Pancreas (tissue), 10 donors: ENCODE measurements at places on chromosomes 3 and 15.

DNA sequence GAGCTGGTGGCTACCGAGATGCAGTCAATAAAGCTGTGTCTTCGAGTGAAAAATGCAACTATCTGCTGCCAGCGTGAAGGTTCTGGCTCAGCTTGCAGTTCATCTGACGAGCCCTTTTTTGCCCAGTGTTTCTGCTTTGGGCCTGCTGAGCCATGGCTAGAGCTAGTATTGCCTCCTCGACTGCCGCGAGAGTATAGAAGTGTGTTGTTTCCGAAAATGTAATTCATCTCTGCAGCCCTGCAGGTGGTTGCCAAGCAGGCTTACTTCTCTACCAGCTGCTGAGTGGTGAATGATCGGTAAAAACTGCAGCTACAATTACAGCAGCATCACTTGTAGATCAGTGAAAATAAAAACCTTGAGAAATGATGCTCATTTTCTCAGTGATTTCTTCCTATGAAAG lies 114.8 kb downstream of the DLG1 start:
- no peak for DNase-seq

GRCh38 chr3:111610189-111610588 lies 15.0 kb upstream of the ZBED2 start:
- DNase-seq = no peak

DNA sequence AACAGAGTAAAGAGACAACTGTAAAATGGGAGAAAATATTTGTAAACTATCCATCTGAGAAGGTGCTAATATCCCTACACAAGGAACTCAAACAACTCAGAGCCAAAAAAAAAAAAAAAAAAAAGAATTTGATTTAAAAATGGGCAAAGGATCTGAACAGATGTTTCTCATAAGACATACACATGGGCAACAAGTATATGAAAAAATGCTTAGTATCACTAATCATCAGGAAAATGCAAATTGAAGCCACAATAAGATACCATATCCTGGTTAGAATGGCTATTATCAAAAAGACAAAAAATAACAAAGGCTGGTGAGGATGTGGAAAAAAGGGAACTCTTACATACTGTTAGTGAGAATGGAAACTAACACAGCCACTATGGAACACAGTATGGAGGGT lies 36.2 kb downstream of the TXNRD3 start:
- no peak for DNase-seq

DNA sequence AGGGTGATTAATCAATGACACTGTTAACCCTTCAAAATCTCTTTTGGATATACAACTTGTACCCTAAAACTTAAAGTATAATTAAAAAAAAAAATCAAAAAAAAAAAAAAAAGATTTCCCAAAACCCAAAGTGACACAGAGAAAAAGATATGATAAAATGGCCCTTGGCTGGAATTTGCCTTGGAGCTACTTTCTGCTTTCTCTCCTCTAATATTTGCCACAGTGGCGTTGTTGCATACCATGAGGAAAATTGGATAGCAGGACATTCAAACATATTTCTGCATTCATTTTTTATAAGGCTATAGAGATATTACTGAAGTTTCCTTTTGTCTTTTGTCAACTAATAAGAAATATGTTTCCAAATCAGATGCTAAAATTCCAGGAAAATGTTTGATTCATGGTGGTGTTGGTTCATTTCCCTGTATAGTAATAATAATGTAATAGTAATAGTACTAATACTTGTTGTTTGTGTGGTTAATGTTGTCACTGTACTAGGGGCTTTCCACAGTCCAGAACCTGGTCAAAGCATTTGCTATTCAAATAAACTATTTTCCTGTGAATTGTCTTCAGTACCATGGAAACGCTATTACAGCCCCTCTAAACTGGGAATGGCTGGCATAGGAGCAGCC lies 441.3 kb upstream of the THBS1 start:
- no peak for DNase-seq

GRCh38 chr3:122964811-122965210 lies 62.8 kb downstream of the SEMA5B start:
- DNase-seq = no peak

GRCh38 chr3:180018543-180018942 lies 18.2 kb downstream of the PEX5L start:
- no peak for DNase-seq

GRCh38 chr3:144663456-144664436 lies 692.1 kb downstream of the DIPK2A start:
- no peak for DNase-seq

DNA sequence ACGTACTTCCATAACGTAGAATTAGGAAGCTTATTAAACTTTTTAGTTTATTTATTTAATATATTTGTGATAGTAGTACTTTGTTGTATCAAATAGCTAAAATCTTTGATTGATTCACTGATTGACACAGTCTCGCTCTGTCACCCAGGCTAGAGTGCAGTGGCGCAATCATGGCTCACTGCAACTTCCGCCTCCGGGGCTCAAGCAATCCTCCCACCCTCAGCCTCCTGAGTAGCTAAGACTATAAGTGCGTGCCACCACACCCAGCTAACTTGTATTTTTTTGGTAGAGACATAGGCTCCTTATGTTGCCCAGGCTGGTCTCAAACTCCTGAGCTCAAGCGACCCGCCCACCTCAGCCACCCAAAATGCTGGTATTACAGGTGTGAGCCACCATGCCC lies 5.7 kb downstream of the APH1B start:
- DNase-seq = no peak
